ENCODE measurements at places on chromosomes 4 and X.

DNA sequence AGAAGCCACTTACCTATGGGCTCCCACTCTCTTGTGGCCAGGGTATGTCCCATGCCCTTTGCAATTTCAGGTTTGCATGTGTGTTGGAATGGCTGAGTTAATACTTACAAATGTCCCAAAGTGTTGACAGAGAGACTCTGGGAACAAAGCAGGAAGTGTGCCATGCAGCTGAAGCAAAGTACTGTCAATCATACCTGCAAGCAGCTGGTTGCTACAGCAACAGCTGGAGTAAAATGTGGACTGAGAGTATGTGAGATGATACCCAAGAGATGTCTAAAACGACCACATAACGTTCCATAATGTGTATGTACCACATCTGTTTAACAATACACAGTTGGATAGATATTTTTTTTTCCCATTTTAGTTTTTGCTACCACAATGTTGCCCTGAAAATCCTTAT, 82.8 kb upstream of the CAMK2D start:
- no peak for DNase-seq

DNA sequence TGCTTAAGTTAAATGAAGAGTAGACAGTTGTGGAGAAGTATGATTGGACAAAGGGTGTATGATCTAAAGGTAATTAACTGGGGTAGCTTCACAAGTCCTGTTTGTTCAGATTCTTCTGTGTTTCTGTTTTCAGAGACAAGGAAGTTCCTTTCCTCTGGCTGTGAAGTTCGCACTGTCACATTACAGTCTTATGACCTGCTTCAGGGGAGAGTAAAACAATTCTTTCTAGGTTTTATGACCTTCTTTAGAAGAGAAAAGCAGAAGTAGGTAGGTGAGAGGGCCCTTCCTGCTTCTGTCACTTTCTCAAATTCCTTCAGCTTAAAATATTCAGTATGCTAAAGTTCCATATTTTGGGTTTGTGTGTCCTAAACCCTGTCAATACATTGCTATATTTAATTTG, 211.9 kb downstream of the SOX3 start:
- DNase-seq, result no peak

DNA sequence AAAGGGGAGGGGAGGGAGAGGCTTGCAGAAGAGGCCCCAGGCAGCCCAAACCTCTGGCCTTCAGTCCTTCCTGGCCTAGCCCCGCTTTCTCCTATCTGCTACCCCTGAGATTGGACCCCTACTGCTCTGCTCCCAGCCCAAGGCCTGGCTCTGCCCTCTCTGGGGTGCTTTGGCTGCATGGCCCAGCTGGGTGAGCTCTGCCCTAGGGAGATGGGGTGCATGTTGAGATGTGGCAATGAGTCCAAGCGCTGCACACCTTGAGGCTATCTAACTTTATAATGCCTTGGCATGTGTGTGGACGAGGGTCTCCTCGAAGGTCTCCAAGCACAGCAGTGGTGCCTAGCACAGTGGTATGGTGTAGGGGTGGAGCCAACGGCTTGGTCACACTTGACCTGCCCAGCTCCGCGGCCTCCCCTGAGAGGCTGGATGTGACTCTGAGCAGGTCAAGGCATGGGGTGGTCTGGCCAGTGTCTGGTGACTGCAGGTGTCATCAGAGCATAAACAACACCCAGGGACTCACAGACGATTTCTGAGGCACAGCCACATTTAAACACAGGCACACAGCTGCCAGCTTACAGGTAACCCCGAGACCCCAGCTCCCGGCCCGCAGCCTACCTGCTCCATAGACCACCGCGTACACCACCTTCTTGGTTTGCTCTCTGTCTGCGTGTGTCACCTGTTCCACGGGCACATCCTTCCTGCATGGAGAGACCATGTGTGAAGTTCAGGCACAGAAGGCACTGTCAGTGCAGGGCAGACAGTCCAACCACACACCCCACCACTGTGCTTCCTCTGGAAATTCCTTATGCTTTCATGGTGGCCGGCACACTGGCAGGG, 36.3 kb downstream of the NAT8L start:
- DNase-seq, result no peak

DNA sequence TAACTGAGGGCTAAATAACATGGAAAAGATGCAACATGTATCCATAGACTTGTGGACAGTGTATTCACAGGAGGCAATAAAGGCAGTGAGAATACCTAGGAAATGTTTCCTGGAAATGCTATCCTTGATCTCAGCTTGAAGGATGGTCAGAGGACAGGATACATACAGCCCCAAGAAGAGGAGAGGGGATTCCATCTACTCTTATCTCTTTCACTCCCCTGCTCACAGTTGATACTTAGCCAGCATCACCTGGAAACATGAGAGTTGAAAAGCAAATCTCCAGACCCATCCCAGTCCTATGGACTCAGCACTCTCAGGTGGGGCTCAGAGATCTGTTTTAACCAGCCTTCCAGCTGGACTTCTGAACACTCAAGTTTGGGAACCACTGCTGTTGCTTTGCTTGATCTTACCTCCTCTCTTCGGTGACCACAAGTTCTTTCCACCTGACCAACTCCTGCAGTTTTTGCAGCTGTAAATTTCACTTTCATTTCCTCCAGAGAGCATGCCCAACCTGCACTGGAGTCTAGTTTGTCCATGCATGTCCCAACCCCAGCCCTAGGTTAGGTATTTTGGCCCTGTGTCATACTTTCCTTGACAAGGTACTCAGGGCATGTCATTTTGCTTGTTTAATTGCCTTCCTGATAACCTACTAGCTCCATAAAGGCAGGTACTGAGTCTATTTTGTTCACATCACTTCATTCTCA, 10.4 kb downstream of the RELL1 start:
- DNase-seq, result no peak

- DNase-seq, result no peak
Observed at GRCh38 chr4:25113915-25114904, 46.0 kb downstream of the SEPSECS start.

GRCh38 chrX:18949291-18949943, 34.5 kb downstream of the PHKA2 start:
- DNase-seq, result no peak

DNA sequence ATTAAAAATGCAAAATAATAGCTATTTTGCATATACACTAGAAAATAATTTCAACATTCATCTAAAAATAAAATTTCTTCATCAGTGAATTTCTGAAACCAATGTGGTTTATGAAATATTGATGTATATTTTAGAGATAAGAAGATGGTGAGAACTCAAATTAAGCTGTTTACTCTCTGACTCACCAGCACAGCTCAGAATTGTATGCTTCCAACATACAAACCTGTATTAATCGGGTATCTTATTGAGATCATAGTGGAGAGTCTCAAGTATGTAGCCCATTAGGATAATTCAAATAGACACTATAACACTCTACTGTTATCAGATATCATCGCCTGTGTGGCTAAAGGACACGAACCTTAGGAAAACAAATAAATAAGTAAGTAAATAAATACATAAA, 899.5 kb upstream of the INTU start:
- DNase-seq, result no peak

GRCh38 chr4:2243681-2244380, 1.9 kb upstream of the HAUS3 start:
- peak; percentile 36 for DNase-seq

- DNase-seq, result no peak
Observed at GRCh38 chrX:154409222-154409871, at the start of gene DNASE1L1. DNASE1L1 (minus strand) TSS chrX:154409254; CDS start chrX:154405568, 3,686 bp downstream.

- no peak for DNase-seq
Observed at GRCh38 chr4:72375073-72375736, 193.8 kb downstream of the ADAMTS3 start.

GRCh38 chrX:3271183-3271833, 75.1 kb downstream of the MXRA5 start:
- DNase-seq, result no peak

DNA sequence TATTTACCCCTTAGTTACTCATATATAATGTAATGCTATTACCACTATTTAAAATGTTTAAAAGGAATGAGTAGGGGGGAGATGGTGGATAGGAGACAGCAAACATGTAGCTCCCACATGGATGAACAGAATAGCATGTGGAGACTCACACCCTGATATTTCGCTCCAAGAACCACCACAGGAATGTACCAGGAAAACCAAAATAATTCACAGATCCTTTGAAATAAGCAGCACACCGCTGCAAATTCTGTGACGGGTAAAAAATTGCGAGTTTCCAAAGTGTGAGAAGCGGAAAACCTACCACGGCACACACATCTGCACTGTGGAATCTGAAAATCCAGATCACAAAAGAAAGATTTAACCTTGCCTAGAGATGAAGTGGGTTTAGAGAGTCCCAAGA, 428.2 kb downstream of the TLL1 start:
- no peak for DNase-seq

DNA sequence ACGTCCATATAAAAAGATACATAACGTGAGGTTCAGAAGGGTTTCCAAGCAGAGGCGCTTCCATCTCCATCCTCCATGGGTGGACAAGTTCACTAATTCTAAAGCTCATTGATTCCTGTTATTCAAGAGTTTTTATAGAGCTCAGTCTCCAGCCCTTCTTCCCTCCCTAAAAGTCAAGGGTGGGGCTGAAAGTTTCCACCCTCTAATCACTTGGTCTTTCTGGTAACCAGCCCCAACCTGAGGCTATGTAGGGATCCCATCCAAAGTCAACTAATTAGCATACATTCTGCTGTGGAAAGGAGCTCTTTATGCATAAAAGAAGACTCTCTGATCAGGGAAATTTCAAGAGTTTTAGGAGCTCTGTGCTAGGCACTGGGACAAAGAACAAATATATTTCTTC, 46.9 kb upstream of the VEGFC start:
- no peak for DNase-seq

DNA sequence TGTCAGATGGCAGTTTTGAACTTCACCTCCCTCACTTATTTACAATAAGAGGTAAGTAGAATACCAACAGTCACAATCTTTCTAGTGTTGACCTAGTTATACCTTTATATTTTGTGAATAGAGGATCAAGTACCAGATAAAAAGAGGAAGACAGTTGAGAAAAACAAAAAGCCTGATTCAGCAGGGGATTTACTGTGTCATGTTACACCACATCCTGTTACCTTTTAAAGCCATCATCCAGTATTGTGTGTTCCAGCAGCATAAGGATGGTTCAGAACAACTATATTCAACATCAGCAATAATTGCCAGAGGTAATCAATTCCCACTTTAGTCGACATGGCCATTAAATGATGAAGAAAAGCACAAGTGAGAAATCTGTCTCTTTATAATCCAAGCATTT, 21.3 kb upstream of the CXCL6 start:
- no peak for DNase-seq

DNA sequence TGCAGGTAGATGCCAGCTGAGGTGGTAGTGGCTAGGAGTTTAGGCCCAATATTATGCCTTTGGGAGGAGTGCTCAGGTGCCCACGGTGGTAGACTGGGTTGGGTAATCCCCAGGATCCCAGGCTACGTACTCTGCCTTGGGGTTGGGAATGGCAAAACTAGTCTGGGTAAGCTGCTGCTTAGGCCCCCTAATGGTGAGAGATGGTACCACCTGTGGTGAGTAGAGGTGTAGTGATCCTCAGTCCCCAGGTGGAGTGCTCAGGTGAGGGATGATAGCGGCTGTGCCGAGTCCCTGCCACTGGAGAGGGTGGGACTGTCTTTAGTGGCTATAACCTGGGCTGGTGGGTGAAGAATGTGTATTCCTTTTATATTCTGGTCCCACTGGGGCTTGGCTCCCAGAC, 75.2 kb downstream of the IL1RAPL2 start:
- no peak for DNase-seq

GRCh38 chrX:122572461-122572860, 611.6 kb upstream of the GRIA3 start:
- DNase-seq, result no peak

DNA sequence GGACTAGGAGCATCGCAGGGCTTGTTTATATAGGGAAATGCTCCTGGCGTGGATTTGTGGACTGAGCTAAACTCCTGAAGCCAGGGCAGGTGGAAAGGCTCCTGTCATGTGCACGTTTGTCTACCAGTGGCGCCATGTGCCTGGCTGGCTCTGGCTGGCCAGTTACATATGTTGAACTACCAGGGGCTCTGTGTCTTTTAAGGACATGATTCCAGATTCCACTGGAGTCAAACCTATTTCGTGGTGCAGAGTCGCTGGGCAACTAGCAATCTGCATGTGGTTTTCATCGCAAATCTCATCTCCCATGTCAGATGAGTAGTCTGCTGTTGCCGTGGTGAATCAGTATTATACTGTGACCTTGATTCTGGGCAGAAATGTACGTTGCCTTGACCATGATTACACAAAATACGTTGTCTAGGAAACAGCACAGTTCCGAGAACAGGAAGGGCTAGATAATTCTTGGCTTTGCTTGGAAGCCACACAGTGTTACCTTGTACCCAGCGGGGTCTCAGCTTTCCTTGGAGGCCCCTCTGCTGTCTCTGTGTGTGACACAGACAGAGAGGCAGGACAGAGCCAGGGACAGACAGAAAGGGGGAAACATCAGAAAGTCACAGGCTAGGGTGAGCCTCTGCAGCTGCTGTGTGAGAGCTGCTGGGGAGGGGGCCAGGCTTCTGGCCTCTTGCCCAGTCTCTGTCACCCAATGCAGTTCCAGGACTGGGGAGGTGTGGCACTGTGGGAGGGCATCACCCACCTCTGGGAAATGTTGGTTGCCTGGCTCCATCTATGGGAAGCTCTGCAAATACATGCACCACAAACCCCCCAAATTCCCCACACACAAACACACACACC, 19.2 kb downstream of the PNMA6E start:
- peak; percentile 42 for DNase-seq

- no peak for DNase-seq
Observed at GRCh38 chr4:8727546-8728510, 135.3 kb downstream of the CPZ start.

DNA sequence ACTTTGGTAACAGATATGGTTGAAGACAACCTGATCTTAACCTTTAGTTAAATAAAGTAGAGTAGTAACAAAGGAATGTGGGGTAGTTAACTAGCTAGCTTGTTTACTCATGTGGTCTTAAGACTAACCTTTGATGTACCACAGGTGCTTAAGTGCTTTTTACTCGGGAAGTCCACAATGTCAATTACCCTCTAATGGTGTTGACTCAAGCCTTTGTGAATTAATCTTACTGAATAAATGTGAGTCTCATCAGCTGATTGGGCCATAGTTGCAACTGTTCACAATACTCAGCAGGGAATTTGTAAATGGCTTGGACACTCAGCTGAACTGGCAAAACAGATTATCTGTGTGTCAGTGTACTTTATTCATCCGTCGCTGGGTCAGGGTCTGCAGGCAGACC, 119.0 kb upstream of the UGT8 start:
- no peak for DNase-seq

Data from hypothalamus (tissue), 51 donors.